ENCODE measurements at places on chromosomes 7 and 10. TPM values are rescaled to one million over a fixed set of nuclear protein-coding genes. Genes with fewer than 3 reads are reported as not detected.

- no peak for DNase-seq
Observed at GRCh38 chr10:128571745-128572144, 445.5 kb upstream of the MKI67 start.

DNA sequence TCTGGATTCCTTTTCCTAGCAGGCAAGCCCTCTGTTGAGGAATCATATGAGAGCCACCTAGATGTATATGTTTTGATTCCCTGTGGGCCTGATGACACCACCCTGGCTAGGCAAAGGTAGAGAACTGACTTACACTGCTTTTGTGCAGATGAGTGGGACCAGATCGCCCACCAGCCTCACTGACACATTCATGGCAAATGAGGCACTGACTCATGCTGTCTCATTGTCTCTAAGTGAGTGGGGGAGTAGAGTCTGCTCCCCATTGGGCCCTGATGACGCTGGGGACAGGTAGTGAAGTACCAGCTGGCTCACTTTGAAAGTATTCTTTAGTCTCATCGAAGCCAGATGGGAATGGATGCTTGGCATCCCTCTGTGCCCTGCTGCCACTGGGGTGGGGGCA lies 326.3 kb downstream of the ABCA13 start:
- no peak for DNase-seq

Gene FAS
- 10.5 TPM for polyA plus RNA-seq

Gene OR2A5
- not detected for polyA plus RNA-seq

GRCh38 chr10:16663444-16663843 lies 141.8 kb upstream of the C1QL3 start:
- DNase-seq, result no peak
